Sigmoid colon (tissue), 7 donors: ENCODE measurements at places on chromosomes 16 and 17. TPM values are rescaled to one million over a fixed set of nuclear protein-coding genes. Genes with fewer than 3 reads are reported as not detected.

TMEM114 gene
- total RNA-seq = not detected

SEC14L1 gene
- 39.9 TPM for total RNA-seq

CD7 gene
- 2.8 TPM for total RNA-seq

ESRP2 gene
- total RNA-seq = not detected

SSH2 gene
- 26.5 TPM for total RNA-seq

CNEP1R1 gene
- 13.6 TPM for total RNA-seq

GLOD4 gene
- 28.8 TPM for total RNA-seq

CLDN6 gene
- total RNA-seq = not detected

TP53TG3D gene
- not detected for total RNA-seq

KIF2B gene
- total RNA-seq = not detected

CCDC47 gene
- 39.9 TPM for total RNA-seq

CMTM2 gene
- not detected for total RNA-seq

CACNG1 gene
- not detected for total RNA-seq

CCL13 gene
- total RNA-seq = 1.7 TPM

KCNH4 gene
- not detected for total RNA-seq

SPATA22 gene
- total RNA-seq = not detected

SNAI3 gene
- total RNA-seq = 0.82 TPM

EPX gene
- total RNA-seq = not detected

SOCS7 gene
- total RNA-seq = 20.2 TPM

GP1BA gene
- not detected for total RNA-seq

TBKBP1 gene
- 9.5 TPM for total RNA-seq

ACE gene
- total RNA-seq = 24.9 TPM

HOXB1 gene
- 0.27 TPM for total RNA-seq

ZNF597 gene
- total RNA-seq = 1.7 TPM

LRRC36 gene
- total RNA-seq = not detected

TBC1D3D gene
- not detected for total RNA-seq

TBC1D26 gene
- total RNA-seq = not detected

ZNF263 gene
- total RNA-seq = 51.3 TPM

ABCC12 gene
- total RNA-seq = not detected

LCAT gene
- total RNA-seq = 31.0 TPM

KPNA2 gene
- total RNA-seq = 10.0 TPM

SLC2A4 gene
- 72.9 TPM for total RNA-seq

HOXB7 gene
- total RNA-seq = 1.1 TPM

KCNJ12 gene
- 1.6 TPM for total RNA-seq

SPIRE2 gene
- 0.95 TPM for total RNA-seq

BCL6B gene
- 0.99 TPM for total RNA-seq

C16orf96 gene
- not detected for total RNA-seq
